Stimulated activated CD4-positive, alpha-beta T cell treated with anti-CD3 and anti-CD28 coated beads, TNF-alpha, amount 100 ng/mL, for 1 hour (primary cell): ENCODE measurements at places on chromosomes 3 and 15.

DNA sequence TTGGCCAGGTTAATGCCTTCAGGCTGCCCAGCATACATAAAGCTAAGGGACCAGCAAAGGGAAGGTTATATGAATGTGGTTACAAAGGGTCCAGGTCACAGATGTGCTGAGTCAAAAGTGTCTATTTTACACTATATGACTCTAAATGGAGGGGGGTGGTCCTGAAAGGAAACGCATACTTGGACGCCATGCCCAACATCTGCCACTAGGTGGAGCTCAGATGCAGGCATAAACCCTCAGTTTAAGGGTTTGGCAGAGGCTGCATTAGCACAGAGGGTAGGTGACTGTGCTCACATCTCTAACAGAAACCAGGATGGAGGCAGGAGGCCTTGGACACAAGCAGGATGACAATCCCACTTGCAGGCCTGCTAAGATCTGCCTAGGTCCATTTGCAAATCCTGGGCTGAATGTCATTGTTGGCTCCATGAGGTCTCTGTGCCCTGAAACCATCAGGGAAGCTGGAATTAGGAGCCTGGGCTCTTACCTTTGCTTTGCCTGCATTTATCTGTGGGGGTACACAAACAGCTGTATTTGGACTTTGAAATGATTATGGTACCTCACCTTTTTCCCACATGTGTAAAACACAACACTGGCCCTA, 55.8 kb downstream of the ZNF621 start:
- DNase-seq = peak; percentile 12

DNA sequence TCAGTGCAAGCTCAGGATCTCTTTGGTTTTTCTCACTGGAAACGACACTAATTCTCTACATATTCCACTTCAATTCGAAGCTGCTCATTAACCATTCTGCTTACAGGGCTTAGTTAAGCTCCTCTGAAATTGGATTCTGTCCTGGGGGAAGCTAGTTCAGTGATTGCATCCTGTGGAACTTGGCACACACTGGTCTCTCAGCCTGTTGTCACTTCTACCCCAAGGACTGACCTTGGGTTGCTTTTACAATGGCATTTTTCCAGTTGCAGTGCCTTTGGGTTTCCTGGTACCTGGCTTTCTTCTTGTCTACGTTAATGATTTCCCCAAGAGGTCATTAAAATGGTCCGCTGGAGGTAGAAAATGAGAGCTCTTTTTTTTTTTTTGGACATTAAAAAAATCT, 33.3 kb upstream of the GABRB3 start:
- DNase-seq = no peak

DNA sequence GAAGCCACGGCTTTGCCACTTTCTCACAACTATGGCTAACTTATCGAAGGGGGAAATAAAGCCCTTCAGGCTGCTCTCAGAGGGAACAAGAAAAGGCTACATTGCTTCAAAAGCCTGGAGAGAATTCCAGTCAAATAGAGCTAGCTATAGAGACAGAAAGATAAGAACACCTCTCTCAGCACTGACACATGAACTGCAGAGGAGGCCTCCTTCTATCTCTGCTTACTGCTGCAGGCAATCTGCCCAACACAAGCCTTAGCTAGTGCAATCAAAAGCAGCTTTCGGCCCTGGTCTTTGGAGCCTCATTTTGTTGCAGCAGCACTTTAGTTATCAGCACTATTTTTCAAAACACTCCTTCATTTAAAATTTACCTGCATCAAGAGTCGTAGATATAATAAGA, 118.4 kb upstream of the ROBO1 start:
- no peak for DNase-seq

GRCh38 chr3:16337856-16338540, 73.0 kb downstream of the OXNAD1 start:
- DNase-seq = no peak

GRCh38 chr3:177837951-177838655, 640.8 kb upstream of the TBL1XR1 start:
- DNase-seq = no peak

DNA sequence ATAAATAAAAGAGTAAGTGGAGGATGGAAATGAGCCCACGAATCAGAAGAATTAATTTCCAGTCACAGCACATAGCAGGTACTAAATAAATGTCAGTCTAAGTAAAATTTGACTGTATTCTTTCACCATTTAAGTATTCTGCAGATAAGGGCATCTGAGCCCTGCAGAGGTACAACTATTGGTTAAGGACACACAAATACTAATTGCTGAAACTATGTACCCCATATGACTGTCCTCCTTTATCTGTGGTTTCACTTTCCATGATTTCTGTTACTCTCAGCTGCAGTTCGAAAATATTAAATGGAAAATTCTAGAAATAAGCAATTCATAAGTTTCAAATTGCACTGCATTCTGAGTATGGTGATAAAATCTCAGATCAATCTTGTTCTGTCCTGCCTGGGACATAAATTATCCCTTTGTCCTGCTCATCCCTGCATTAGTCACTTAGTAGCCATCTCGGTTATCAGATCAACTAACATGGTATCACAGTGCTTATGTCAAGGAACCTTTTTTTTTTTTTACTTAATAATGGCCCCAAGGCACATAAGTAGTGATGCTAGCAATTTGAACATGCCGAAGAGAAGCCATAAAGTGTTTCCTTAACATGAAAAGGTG, 95.1 kb downstream of the LSAMP start:
- no peak for DNase-seq

DNA sequence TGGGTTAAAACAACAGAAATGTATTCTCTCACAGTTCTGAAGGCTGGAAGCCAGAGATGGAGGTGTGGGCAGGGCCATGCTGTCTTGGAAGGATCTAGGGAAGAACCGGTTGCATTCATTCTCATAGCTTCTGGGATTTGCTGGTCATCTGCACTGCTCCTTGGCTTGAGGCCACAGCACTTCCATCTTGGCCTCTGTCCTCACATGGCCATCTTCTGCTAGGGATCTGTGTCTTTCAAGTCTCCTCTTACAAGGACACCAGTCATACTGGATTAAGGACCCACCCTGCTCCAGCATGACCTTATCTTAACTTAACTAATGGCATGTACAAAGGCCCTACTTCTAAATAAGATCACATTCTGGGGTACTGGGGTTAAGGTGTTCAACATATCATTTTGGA, 47.7 kb downstream of the RPLP1 start:
- no peak for DNase-seq

DNA sequence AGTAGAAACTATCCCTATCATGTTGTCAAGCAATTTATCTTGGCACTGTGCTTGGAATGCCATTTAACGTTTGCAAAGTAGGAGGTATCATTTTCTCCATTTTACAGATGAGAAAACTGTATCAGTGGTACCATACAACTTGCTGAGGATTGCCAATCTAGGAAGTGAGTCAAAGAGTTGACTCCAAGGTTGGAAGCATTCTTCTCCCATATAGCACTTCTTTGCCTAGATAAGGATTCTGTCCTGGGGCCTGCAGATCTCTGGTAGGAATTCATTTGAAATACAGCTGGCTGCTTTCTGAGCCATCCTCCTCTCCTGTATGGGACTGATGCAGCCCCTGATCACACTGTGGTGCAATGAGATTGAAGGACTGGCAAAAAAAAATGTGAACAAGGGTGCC, 170.2 kb downstream of the ALDH1A2 start:
- DNase-seq = no peak

GRCh38 chr3:176948151-176948550, 249.1 kb downstream of the TBL1XR1 start:
- no peak for DNase-seq

- no peak for DNase-seq
Measured at GRCh38 chr3:192413461-192413860, 313.9 kb downstream of the FGF12 start.

DNA sequence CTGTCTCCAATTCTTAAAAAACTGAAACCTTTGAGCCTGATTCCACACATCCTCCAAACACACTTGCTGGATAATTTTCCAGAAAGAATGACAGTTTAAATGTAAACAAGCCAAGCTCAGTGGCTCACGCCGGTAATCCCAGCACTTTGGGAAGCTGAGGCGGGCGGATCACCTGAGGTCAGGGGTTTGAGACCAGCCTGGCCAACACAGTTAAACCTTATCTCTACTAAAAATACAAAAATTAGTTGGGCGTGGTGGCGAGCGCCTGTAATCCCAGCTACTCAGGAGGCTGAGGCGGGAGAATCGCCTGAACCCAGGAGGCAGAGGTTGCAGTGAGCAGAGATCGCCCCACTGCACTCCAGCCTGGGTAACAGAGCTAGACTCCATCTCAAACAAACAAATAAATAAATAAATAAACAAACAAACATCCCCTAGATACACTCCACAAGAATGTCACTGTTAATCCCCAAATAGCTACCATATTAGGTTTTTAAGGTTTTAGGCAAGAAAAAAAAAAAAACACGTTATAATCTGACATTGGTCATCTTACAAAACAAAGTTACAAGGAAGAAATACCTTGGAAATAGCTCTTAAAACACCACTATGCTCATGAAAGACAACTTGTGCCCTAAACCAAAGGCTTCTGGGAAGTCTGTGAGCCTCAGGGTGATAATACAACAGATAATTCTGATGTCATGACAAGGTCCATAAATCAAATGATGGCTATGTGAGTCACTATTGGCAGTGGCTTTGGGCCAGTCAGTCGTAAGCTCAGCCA, 13.2 kb downstream of the TNIK start:
- DNase-seq = no peak

DNA sequence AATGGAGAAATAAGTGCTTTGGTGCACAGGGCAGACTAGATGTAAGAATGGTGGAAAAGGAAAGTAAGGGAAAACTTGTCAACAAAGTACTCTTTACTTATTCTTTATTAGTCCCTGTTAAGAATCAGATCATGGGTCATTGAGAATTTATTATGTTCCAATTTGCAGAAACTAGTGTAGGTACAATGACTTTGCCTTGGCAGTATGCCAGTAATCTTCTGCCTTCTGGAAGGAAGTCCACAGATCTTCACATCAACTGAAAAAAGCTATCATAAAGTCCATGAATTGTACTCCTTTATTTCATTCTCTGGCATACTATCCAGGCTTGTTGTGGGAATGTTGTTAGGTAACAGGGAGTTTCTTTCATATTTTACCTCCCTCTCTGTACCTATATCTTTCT, 88.2 kb upstream of the FLNB start:
- no peak for DNase-seq

GRCh38 chr15:33872416-33873106, 95.7 kb upstream of the CHRM5 start:
- no peak for DNase-seq

GRCh38 chr15:35548435-35548834, 2.5 kb upstream of the DPH6 start:
- DNase-seq = no peak

- DNase-seq = no peak
Measured at GRCh38 chr15:76866716-76867321, 38.3 kb downstream of the SCAPER start.

- no peak for DNase-seq
Measured at GRCh38 chr15:85318732-85319076, 61.7 kb upstream of the AKAP13 start.

- DNase-seq = no peak
Measured at GRCh38 chr15:63402498-63403253, 21.0 kb upstream of the CA12 start.

DNA sequence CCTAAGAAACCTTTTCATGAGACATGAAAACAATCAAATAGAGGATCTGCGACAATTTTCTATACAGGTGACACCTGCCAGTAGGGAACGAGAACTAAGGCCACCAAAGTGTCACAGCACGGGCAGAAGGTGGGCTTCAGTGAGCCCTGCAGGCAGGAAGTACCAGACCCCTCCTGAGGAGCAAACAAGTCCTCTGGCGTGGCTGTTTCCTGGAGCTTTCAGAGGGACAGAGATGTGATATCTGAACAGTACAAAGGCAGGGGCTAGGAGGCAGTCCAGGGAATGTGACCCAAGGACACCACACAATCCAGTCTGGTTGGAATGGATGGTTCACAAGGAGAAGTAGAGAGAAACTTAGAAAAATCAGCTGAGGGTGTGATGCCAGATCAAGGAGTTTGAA, 16.8 kb downstream of the POMGNT2 start:
- DNase-seq = no peak

DNA sequence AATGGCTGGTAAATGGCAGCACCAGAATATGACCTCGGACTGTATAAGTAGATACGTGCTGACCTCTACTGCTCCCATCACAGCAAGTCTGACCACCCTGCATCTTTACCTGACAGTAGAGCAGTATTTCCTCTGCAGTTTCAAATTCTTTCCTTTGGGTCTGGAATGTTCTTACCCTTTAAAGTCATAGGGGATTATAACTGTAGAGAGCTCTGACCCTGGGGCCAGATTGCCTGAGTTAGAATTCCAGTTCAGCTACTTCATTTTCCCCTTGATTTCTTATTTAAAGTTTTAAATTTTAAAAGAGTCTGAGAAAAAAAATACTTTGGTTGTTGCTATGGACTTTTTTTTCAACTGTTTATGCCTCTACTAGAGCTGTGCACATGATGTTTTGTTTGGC, 237.7 kb downstream of the NR1D2 start:
- DNase-seq = no peak

GRCh38 chr3:120448756-120449155, 2.0 kb downstream of the FSTL1 start:
- DNase-seq = no peak
